Non-pigmented ciliary epithelial cell (primary cell): ENCODE measurements at places on chromosomes 11 and 22.

GRCh38 chr11:1652026-1652425 is 22.5 kb downstream of the KRTAP5-5 start:
- no peak for DNase-seq

- DNase-seq, result no peak
Observed at GRCh38 chr22:43828998-43829782, 17.1 kb upstream of the EFCAB6 start.

- no peak for DNase-seq
Observed at GRCh38 chr22:39175353-39176142, 23.1 kb upstream of the CBX7 start.

GRCh38 chr11:104843150-104843836 is 55.0 kb downstream of the CASP12 start:
- DNase-seq, result no peak

- no peak for DNase-seq
Observed at GRCh38 chr22:48961705-48962104, 866.0 kb downstream of the BRD1 start.
